ENCODE measurements at places on chromosomes 11 and 22.

DNA sequence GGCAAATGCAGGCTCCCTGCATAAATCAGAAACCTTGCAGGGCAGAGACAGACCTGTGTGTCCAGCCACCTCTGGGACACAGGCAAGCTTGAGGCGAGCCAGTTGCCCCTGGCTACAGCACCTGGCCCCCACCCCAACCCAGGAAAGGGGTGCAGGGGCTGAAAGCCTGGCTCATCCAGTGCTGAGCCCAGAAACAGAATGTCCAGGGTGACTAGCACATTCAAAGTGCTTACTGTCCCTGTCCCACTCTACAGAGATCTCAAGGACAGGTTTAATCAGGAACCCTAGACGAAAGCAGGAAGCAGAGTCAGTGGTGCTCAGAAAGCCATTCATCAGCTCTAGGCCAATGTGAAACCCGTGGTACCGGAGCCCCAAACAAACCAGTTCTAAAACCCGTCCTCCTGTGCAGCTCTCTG is 31.9 kb downstream of the PLEKHA7 start:
- no peak for DNase-seq

- peak; percentile 96 for DNase-seq
These were observed 966 bp downstream of the AHNAK start for GRCh38 chr11:62545437-62546243.

DNA sequence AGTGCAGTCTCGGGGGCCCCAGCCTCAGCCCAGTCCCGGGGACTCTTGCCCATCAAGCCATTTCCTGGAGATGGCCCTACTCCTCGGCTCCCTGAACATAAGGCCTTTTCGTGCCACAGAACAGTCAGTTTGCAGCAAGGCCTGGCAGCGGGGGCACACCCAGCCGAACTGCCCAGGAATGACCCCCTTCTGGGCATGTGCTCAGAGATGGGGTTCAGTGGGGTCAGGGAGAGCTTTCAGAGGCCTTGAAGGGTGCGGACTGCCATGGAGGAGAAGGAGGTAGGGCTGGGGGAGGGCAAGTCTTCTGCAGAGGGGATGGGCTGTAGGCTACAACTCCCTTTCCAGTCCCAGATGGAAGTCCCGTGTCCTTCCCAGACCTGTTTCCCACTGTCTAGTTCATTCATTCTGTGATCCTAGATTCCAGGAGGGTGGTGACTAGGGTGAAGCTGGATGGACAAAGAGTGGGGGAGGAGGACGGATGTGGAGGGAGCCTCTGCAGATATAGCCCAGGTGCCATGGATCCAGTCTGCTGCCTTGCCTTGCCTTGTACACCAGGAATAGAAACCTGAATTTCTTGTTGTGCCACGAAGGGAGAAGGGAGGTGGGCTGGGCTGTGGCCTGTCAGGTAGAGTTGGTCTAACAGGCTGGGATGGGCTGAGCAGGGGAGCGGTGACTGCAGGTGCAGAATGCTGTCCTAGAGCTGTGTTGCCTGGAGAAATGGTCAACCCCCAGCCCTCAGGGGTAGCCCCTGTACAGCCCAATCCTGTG is 14.2 kb upstream of the OMP start:
- no peak for DNase-seq

- peak; percentile 63 for DNase-seq
These were observed 651.1 kb downstream of the METTL15 start for GRCh38 chr11:28759311-28759710.

DNA sequence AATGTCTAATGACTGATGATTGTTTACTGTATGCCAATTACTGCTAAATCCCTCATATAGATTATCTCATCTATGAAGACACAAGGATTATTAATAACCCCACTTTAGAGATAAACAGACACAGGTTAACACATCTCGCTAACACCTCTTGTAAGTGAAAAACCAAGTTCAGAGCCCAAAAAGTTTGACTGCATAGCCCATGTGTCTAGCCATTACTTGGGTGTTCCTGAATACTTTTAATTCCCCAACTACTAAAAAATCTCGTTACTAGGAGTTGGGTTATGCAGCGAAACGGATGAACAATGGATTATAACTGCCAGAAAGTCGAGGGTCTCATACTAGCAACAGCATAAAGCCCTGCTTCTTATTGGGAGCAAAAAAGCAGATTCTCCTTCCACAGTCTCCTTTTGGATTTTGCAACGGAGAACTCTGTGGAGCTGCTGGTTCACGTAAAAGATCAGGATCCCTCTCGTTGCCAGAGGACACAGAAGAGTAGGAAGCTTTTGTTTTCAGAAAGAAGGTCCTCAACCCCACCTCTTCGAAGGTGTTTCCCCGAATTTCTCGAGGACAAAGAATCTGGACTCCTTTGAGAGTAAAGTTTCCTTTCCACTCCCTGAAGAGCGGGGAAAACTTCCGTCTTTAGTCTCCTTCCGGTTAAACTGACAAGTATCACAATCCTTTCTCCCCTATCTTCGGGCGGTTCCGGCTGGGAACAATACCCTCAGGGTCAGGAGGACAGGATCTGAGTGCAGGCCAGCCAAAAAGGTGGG is 979 bp downstream of the ZBED5 start:
- peak; percentile 47 for DNase-seq

DNA sequence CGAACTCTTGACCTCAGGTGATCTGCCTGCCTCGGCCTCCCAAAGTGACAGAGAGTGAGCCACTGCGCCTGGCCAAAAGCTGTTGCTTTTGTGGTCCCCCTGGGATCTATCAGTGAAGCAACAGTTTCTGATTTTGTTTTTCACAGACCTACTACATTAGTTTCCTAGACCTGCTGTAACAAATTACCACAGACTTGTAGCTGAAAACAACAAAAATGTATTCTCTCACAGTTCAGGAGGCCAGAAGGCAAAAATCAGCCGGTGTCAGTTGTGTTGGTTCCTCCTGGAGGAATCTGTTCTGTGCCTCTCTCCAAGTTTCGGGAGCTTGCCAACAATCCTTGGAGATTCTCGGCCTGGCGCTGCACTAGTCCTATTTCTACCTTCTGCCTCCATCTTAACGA is 8.5 kb upstream of the SLC35C1 start:
- no peak for DNase-seq

DNA sequence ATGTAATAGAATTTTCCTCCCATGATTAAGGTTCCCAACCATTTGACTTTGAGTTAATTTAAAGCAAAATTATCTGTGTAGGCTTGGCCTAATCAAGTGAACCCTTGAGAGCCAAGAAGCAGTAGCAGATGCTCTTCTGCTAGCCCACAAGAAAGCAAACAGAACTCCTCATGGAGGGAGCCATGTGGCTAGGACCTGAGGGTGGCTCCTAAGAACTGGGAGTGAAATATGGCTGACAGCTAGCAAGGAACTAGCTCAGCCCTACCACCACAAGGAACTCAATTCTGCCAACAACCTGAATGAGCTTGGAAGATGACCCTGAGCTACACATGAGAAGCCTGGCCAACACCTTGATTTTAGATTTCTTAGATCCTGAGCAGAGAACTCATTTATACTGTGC is 167.7 kb downstream of the WNT11 start:
- DNase-seq = no peak

DNA sequence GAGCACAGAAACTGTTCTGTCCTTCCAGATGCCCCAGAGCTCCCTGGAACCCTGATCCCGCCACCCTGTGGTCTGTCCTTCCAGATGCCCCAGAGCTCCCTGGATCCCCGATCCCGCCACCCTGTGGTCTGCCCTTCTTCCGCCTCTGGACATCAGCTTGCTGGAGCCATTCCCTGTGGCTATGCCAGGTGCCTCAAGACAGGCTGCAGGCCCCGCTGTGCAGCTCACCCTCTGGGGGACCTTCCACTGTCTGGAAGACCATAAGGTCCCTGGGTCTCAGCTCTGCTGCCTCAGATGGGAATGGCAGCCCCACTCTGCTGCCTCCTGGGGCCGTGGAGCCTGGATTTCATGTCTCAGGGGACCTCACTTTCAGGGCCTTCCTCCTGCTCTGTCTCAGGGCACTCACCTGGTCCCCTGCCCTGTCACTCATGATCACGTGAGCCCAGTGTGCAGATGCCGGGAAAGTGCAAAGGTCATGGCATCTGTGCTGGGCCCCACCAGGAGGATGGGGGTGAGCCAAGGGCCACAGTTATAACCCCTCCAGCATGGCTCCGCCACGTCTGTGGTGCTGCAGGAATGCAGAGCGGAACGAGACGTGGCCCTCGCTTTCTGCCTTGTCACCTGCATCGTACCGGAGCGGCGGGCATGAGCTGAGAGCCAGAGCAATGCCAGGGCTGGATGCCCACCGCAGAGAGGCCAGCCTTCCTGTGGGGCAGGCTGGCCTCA is 1520.7 kb downstream of the BRD1 start:
- no peak for DNase-seq

GRCh38 chr11:119783466-119784400 is 54.7 kb upstream of the NECTIN1 start:
- DNase-seq = no peak

DNA sequence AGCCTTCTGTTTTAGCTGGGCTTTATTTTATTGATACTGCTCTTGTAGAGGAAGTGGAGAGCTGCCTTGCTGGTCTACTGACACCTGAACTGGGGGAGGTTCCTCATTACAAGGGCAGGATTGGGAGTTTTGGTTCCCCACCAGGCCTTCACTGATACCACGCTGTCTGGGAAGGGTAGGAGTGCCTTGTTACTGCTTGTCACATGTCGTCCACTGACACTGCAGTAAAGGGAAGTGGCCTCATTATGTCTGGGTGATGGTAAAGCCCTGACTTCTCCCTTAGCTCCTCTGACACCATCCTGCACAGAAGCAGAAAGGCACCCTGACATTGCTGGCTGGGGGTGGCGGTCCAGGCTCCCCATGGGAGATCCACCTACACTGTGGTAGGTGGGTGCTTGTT is 38.7 kb upstream of the ELF5 start:
- DNase-seq = no peak

DNA sequence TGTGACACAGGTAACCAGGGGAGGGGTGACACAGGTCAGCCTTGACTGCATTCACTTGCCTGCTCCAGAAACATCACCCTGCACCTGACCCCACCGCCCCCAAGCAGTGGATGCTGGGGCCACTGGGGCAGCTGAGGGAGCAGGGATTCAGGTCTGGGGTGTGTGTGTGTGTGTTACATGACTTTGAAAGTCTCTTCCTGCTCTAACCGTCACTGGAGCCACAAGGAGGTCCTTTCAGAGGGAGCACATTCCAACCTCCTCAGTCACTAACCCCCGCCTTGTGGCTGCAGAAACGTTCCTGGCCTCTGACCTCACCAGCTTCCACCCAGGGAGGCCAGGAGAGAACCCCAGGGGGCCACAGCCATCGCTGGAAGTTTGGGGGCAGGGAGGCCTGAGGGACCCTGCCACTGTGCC is 2.9 kb upstream of the FOSL1 start:
- DNase-seq = peak; percentile 69

- DNase-seq = no peak
These were observed 3.1 kb upstream of the BCR start for GRCh38 chr22:23177197-23177596.

- no peak for DNase-seq
These were observed 16.1 kb upstream of the CCDC86 start for GRCh38 chr11:60825790-60826189.

GRCh38 chr11:13952221-13952620 is 10.3 kb upstream of the SPON1 start:
- DNase-seq = no peak

DNA sequence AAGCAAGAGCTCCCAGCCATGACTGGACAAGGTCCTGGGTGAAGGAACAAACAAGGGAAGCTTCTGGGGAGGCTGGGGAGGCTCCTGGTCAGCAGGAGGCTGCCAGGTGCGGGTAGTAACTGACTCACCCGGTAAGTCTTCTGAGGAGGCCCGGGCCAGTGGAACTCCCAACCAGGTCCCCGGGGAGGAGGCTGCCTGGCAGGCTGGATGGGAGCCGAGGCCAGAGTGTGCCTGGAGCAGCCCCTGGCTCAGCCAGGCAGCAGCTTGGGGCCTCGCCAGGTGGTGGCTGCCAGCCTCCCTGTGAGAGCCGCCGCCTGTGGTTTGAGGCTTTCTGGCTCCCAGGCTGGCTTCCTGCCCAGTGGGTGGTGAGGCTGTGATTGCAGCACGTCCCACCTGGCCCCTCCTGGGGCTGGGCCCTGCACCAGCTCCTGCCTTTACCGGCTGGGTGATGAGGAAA is 46.2 kb downstream of the IGF2 start:
- DNase-seq = peak; percentile 79

- DNase-seq = peak; percentile 72
These were observed 108.7 kb upstream of the SNX19 start for GRCh38 chr11:131025020-131025419.

Data from cardiac fibroblast (primary cell).